ENCODE measurements at places on chromosomes 7 and 10. TPM values are rescaled to one million over a fixed set of nuclear protein-coding genes. Genes with fewer than 3 reads are reported as not detected.
A peak's percentile ranks its signal among the peaks of the same experiment; 100 is the strongest.

The MMP21 gene
- total RNA-seq = 1.2 TPM

The NXPH1 gene
- total RNA-seq = not detected

The COL13A1 gene
- not detected for total RNA-seq

The ATOH7 gene
- total RNA-seq = 5.3 TPM

DNA sequence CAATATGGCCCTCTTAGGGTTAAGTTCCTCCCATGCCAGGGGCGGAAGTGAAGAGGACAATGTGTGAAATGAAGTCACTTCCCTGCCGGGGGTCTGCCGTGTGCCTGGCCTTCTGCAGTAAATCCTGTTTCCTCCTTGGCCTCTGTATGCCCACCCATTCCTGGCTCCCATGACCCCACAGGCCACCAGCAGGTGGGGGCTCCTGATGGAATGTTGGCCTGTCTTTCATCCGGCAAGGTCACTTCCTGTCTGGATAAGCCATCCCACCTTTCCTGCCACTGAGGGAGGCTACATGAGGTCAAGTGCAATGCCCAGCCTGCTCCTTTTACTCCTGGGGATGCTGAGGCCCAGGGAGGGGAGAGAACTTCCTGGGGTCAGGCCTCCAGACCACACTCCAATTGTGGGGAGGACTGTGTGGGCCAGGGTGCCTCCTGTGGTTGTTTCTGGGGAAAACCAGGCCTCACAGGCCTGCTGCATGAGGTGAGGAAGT lies 22.3 kb downstream of the PALD1 start:
- H3K27me3 ChIP-seq = no peaks in the 10 kb centered on the region
- H3K4me3 ChIP-seq = no peak overlapping the region
- DNase-seq = no peak
- no peaks in the 10 kb centered on the region for H3K36me3 ChIP-seq
- H3K4me1 ChIP-seq = peaks cover 6% of the 10 kb centered on the region
- H3K27ac ChIP-seq = no peak overlapping the region

DNA sequence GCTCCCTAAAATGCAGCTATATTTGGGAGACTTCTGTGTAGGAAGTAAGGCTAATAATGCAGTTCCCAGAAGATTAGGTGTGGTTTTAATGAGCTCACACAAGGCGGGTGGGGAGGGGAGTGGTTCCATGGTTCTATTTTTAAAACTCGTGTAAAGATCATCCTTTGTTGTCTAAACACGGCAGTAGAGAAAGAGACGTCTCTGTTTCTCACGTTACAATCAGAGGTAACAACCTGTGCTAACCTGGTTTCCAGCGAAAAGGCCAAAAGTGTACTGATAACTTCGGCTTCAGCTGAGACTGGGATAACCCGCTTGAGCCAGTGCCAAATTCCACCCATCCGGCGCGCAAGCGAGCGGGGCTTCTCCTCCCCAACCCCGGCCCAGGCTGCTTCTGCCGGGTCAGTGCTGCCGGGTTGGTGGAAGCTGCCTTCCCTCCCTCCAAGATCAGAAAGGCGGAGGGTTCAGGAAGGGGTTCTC lies 2.5 kb upstream of the MAP3K8 start:
- no peak overlapping the region for H3K4me3 ChIP-seq
- H3K27ac ChIP-seq = peak overlapping the region; percentile 61
- DNase-seq = peak; percentile 60
- H3K36me3 ChIP-seq = no peaks in the 10 kb centered on the region
- H3K4me1 ChIP-seq = peaks cover 7% of the 10 kb centered on the region
- H3K27me3 ChIP-seq = no peaks in the 10 kb centered on the region

GRCh38 chr7:157219154-157219553 lies 80.4 kb downstream of the UBE3C start:
- H3K27ac ChIP-seq = no peak overlapping the region
- no peaks in the 10 kb centered on the region for H3K4me1 ChIP-seq
- H3K36me3 ChIP-seq = no peaks in the 10 kb centered on the region

DNA sequence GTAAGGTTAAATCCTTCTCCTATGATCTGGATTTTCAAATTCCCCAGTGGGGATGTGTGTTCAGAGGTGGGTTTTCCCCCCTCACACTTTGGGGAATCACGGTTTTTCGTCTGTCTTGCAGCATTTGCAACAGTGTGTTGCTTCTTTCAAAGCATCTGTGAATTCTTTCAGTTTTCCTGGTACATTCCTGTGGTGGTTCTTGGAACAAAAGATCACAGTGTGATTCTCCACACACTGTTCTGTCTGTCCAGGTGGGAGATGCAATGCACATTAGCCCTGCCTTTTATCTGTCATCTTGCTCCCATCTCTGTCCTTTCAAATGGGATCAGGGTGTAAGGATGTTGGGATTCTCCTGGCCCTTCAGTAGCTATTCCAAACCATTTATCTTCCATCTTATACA lies 11.8 kb downstream of the AGK start:
- DNase-seq = no peak
- H3K27ac ChIP-seq = no peak overlapping the region
- H3K36me3 ChIP-seq = no peaks in the 10 kb centered on the region

DNA sequence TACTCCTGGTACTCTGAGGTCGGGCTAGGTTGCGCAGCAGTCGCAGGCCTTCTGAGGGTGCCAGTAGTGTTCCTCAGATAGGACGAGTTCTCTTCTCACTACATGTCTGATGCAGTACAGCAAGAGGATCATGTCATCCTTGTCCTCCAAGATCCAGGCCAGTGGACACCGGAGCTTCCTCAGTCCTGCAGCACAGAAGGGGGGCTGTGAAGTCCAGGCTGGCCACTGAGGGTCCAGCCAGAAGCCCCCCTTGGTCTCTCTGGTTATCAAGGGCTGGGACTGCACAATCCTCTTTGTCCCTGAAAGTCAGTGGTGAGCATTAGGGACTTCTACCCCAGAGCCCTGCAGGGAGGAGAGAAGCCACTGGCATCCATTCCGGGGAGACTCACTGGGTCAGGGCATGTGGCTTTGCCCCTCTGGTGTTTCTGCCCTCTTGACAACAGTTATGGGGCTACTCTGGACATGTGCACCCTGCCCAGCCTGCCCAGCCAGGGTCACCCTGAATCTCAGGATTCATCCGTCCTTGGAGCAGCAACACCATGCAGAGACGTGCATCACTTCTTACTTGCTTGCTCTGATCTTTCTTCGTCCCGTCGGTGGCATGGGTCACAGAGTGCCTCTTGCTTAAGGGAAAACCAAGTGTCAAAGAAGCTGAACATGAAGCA lies 125.7 kb downstream of the ADCY1 start:
- no peak for DNase-seq
- H3K4me3 ChIP-seq = no peak overlapping the region
- no peaks in the 10 kb centered on the region for H3K27me3 ChIP-seq
- no peaks in the 10 kb centered on the region for H3K36me3 ChIP-seq
- H3K27ac ChIP-seq = no peak overlapping the region
- no peaks in the 10 kb centered on the region for H3K4me1 ChIP-seq

DNA sequence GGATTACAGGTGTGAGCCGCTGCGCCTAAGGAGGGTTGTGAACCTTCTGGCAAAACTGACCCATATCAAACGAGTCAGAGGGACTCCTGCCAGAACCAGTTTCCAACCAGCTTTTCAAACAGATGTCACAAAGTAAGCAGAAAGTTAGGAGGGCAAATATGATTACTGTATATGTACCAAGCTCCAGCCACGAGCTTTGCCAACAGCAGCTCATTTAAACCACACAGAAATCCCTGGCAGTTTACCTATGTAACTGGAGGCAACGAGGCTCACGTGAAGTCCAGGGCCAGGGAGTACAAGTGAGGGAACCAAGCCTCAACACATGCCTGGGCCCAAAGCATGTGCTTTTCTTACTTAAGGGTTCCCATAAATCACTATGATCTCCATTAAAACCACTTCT lies 12.5 kb upstream of the DAGLB start:
- H3K4me3 ChIP-seq = no peak overlapping the region
- no peak overlapping the region for H3K27ac ChIP-seq
- no peaks in the 10 kb centered on the region for H3K27me3 ChIP-seq
- H3K36me3 ChIP-seq = no peaks in the 10 kb centered on the region

- no peak overlapping the region for H3K27ac ChIP-seq
- no peaks in the 10 kb centered on the region for H3K36me3 ChIP-seq
- DNase-seq = no peak
- no peak overlapping the region for H3K4me3 ChIP-seq
- no peaks in the 10 kb centered on the region for H3K4me1 ChIP-seq
- H3K27me3 ChIP-seq = no peaks in the 10 kb centered on the region
These were observed 67.7 kb downstream of the HERC4 start for GRCh38 chr10:68007356-68007755.

GRCh38 chr10:89845541-89846280 lies 144.3 kb downstream of the KIF20B start:
- no peaks in the 10 kb centered on the region for H3K27me3 ChIP-seq
- H3K27ac ChIP-seq = no peak overlapping the region
- no peaks in the 10 kb centered on the region for H3K36me3 ChIP-seq
- no peak for DNase-seq
- no peak overlapping the region for H3K4me3 ChIP-seq

GRCh38 chr10:116848032-116848943 lies 1.0 kb upstream of the ENO4 start:
- no peaks in the 10 kb centered on the region for H3K27me3 ChIP-seq
- no peak for DNase-seq
- H3K4me1 ChIP-seq = peaks cover 8% of the 10 kb centered on the region
- H3K36me3 ChIP-seq = no peaks in the 10 kb centered on the region

DNA sequence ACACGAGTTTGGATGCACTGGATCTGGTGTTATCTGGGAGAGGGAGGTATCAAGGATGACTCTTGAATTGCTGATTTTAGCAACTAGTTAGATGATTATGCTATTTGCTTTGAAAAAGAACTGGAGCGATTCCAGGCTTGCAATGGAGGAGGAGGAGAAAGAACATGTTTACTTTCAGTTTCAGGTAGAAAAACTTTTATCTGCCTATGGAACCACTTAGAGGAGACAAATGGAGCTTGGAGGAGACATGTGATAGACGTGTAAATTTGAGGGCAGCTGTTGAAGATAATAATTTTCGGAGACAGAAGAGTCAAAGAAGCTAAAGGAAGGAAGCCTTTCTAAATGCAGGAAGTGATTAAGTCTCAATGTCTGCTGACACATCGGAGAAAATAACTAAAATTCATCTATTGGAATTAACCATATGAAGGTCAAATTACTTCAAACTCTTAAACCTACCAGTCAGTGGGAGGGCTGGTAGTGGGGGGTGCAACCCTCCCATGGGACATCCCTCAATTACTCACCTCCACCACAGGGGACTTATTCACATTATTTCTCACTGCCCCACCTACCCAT lies 56.4 kb upstream of the GNAI1 start:
- no peak for DNase-seq
- H3K27ac ChIP-seq = no peak overlapping the region
- no peaks in the 10 kb centered on the region for H3K4me1 ChIP-seq
- no peaks in the 10 kb centered on the region for H3K27me3 ChIP-seq
- H3K36me3 ChIP-seq = no peaks in the 10 kb centered on the region

- H3K36me3 ChIP-seq = no peaks in the 10 kb centered on the region
- H3K27me3 ChIP-seq = no peaks in the 10 kb centered on the region
- H3K4me3 ChIP-seq = no peak overlapping the region
- H3K4me1 ChIP-seq = peaks cover 8% of the 10 kb centered on the region
These were observed 24.6 kb downstream of the WIPI2 start for GRCh38 chr7:5214641-5215040.

DNA sequence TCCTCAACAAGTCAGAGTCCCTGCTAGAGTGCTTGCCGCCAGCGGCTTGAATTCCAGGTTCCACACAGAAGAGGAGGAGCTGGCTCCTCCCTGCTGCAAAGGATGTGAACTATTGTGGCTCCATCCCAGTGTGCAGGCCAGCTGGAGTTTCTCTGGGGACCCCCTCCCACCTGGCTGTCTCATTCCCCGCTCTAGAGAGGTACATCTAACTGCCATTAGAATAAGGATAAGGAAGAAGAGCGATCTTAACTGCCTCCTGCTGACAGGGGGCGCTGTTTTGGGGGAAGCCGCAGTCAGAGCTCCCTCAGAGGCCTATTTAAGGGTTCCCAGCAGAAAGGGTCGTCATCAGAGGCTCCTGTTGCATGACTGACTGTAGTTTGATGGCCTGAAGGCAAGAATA lies 40.8 kb upstream of the HECW1 start:
- H3K4me3 ChIP-seq = no peak overlapping the region
- no peak overlapping the region for H3K27ac ChIP-seq
- no peaks in the 10 kb centered on the region for H3K36me3 ChIP-seq
- DNase-seq = no peak
- H3K27me3 ChIP-seq = no peaks in the 10 kb centered on the region
